ENCODE measurements at places on chromosomes 6 and 20.

DNA sequence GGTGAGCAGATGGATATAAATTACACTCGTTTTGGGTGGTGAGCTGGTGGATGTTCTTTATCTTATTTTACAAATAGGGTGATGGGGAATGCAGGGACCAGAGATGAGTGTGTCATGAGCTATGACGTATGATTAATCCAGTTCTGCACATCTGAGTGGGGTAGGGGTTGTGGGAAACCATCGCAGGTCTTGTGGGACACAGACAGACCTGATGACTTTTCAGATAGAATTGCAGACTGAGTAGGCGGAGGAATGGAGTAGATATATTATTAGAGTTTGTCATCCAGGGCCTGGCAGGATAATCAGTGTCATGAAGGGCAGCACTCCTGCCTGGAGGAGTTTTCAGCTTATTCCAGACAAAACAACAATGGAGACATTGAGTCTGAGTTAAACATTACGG lies 12.9 kb upstream of the DSP start:
- no peak for DNase-seq

DNA sequence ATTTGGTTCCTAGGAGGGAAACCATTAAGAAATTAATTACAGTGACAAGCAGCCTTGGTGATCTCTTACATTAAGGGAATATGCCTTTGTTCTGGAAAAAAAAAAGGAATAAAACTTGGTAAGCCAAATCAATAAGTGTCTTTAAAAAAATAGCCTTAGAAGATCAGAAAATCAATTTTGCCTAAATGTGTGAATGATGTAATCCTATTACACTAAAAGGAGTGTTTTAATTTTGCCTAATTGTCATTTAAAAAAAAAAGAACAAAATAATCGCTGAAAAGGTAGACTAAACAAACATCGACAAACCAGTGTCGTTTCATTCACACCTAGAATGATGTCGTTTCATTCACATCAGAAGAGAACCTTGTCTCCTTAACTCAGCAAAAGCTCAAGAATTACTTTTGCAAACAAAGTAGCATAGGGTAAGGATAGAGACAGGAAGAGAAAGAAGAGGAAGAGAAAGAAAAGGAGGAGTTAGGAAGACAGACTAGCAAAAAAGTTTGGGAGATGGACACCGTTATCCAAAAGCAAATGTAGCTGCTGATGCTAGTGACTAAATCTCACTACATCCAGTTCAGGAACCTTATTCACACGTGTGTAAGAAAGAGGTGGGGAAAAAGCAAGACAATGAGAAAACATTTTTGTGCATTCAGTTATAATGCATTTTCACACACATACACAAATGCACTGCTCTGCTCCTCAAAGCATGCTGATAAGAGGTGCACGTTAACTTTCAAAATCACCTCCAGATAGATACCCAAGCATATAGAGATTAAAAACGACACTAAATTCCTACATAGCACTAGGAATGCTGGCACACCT lies 60.6 kb downstream of the HIVEP2 start:
- no peak for DNase-seq

GRCh38 chr6:113146878-113147277 lies 710.3 kb upstream of the MARCKS start:
- no peak for DNase-seq

DNA sequence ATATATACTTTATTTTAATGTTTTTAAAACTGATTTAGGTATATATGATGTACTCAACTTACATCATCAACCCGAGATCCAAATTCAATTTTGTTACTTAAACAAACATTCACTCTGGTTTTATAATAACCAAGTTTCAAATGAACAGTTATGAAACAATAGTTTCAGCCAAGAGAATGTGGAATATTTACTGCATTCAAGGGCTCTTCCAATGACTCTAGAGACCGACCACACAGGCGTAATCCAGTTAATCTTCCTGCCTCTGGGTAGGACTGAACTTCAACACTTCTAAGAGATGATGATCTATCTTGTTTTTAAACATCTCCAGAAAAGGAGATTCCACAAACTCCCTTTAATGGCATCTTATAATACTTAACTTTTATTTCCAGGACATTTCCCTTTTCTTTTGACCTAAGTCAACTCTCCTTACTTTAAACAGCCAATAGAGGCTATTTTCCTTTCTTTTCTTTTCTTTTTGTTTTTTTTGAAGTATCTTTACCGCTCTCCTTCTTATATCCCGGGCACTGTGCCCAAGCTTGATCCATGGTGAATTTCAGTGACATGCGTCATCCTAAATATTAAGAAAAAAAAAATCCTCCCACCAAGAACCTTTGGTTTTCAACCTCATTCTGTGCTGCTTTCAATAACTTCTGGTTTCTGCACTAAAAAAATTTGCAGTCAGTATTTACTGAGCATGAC lies 110.1 kb downstream of the KIF13A start:
- no peak for DNase-seq

- DNase-seq, result no peak
Measured at GRCh38 chr6:147859071-147859470, 350.6 kb downstream of the SAMD5 start.

GRCh38 chr20:43794326-43794725 lies 67.5 kb upstream of the GTSF1L start:
- DNase-seq, result no peak

GRCh38 chr20:20425823-20426654 lies 58.1 kb downstream of the INSM1 start:
- no peak for DNase-seq

GRCh38 chr20:23272176-23273029 lies 78.2 kb upstream of the NXT1 start:
- no peak for DNase-seq

DNA sequence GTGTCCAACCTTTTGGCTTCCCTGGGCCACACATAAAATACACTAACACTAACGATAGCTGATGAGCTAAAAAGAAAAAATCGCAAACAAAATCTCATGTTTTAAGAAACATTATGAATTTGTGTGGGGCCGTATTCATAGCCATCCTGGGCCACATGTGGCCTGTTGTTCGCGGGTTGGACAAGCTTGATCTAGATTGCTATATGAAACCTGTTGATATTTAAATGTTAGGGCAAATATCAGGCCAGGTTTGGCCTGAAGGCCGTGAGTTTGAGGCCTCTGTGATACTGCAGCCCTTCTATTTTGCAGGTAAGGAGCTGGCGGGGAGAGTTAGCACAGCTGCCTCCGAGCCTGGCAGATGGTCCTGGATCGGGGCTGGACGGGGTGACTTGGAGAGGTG lies 99.0 kb downstream of the CEBPB start:
- no peak for DNase-seq

DNA sequence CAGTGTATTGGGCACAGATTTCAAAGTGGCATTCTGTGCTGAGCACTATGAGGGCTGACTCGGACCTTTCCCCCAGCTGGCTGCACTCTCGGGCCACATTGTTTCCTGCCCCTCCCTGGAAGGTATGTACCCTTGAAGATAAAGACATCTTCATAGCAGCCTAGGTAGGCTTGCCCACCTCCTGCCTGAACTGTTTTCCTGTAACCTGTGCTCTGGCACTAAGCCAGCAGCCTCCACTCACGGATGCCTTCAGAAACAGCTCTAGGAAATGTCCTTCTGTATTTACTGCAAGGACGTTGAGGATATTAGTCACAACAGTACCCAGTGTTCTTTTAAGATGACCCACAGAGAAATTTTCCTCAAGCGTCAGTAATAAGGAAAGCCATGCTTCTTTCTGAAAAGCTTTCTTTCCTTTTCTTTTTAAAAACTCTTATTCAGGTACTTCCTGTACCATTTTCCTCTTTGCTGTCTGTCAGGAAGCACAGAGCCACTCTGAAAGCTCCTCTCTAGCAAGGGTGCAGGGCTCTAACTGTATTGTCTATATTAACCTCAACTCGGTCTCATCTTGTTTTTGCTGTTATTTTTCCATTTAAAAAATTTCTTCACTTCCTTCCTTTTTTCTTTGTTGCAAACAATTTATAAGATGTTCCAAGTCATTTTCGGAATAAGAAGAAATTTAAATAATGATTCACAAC lies 43.5 kb downstream of the TTI1 start:
- no peak for DNase-seq

- peak; percentile 55 for DNase-seq
Measured at GRCh38 chr20:21548390-21549035, 34.6 kb upstream of the NKX2-2 start.

GRCh38 chr6:41488433-41489119 lies 57.6 kb upstream of the FOXP4 start:
- no peak for DNase-seq

DNA sequence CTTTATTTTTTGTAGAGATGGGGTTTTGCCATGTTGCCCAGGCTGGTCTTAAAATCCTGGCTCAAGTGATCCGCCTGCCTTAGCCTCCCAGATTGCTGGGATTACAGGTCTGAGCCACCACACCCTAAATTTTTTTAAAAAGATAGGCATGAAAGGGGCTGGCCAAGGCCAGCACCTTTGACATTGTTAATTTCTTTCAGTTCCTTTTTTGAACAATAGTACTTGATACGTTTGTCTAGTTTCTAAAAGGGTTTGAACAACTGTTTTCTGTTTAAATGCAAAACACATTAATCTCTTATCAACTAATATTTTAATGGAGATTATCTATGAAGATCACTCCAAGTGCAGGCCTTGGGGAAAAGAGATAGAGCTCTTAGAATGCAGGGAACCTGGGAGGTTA lies 37.6 kb upstream of the PTPRK start:
- no peak for DNase-seq

GRCh38 chr6:36122495-36123269 lies 7.6 kb upstream of the MAPK13 start:
- no peak for DNase-seq

DNA sequence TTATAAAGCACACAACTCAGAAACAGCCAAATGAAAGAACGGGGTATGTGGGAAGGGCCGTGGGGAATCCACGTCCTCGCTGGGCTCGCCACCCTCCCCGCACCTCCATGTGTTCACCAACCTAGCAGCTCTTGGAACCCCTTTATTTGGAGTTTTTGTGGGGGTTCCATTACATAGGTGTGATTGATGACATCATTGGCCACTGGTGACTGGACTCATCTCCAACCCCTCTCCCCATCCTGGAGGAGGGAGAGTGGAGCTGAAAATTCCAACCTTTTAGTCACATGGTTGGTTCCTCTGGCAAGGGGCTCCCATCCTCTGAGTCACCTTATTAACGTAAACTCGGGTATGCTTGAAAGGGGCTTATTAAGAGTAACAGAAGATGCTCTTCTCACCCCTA lies 592.0 kb upstream of the FLRT3 start:
- no peak for DNase-seq

- no peak for DNase-seq
Measured at GRCh38 chr6:30918670-30919069, 4.6 kb downstream of the VARS2 start.

- DNase-seq, result no peak
Measured at GRCh38 chr6:126217497-126217896, 122.4 kb upstream of the CENPW start.

GRCh38 chr6:2839195-2839981 lies 2.3 kb downstream of the SERPINB1 start:
- no peak for DNase-seq

DNA sequence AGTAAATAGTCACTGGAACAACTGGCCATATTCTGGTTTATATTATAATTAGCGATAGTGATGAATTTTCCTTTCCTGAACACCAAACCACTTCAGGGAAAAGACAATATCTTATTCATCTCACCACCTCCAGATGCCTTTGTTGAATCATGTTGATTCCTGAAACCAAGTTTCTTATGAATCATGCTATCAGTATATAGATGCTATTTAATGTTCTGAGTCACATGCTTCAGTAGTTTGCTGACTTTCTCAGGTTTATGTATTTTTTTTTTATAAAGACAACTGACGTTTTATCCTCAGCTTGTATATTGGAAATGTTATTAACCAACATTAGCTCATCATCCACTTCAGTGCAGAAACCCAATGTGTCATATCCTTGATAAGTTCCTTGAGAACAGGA lies 710.2 kb upstream of the POU3F2 start:
- no peak for DNase-seq

- no peak for DNase-seq
Measured at GRCh38 chr6:96836631-96837080, 621 bp downstream of the GPR63 start.

GRCh38 chr6:116665464-116665863 lies 3.1 kb downstream of the ZUP1 start:
- no peak for DNase-seq

- DNase-seq, result no peak
Measured at GRCh38 chr6:23280437-23280836, 711.1 kb downstream of the HDGFL1 start.

DNA sequence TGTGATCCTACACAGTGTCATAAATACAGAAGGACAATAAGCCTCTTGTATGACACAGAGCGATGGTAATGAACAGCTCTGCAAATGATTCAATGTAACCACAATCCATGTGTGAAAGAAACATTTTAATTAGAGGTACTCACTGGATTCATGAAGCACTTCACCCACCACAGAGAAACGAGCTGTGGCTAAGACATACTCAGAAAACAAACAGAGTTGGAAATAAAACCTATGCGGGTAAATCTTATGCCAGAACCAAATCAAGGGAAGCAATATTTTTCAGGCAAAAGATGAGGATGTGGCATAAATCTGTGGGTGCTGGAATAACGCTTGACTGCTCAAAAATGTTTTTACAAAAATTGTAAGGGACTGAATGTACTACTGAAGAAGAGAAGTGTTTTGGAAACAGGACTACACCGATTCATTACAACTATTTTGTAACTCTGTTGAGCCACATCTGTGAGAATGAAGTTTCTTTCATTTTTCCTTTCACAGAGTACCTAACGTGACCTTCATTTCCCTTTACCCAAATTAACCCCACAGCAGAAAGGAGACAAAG lies 112.1 kb downstream of the WDR27 start:
- DNase-seq, result peak; percentile 35

- DNase-seq, result no peak
Measured at GRCh38 chr6:2434116-2434515, 188.7 kb upstream of the GMDS start.

- peak; percentile 67 for DNase-seq
Measured at GRCh38 chr20:63495741-63496595, 2.9 kb downstream of the EEF1A2 start.

DNA sequence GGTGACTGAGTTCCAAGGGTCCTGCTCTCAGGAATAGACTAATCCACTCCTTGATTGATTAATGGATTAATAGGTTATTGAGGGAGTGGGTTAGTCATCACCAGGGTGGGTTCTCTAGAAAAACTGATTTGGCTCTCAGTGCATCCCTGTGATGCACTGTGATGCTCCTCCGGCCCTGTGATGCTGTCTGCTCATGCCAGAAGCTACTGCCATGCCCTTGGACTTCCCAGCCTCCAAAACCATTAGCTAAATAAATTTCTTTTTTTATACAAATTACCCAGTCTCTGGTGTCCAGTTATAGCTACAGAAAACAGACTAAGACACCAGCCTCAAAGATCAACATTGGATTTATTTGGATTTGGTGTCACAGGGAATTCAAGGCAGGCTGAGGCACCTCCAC lies 40.4 kb upstream of the CST7 start:
- no peak for DNase-seq
